ENCODE measurements at places on chromosomes 12 and 14. TPM values are rescaled to one million over a fixed set of nuclear protein-coding genes. Genes with fewer than 3 reads are reported as not detected.

Gene TMEM253
- polyA plus RNA-seq, result 1.0 TPM

Gene EIF2S3B
- 7.3 TPM for polyA plus RNA-seq

Gene OAS3
- 18.4 TPM for polyA plus RNA-seq

Gene HIGD1C
- 0.53 TPM for polyA plus RNA-seq

Gene RNU4-1
- polyA plus RNA-seq, result not detected

Gene RNASE4
- 6.2 TPM for polyA plus RNA-seq

Gene RASAL1
- 0.25 TPM for polyA plus RNA-seq

Gene LBHD2
- polyA plus RNA-seq, result not detected

GRCh38 chr12:67969134-67969802 lies 20.0 kb upstream of the IFNG-AS1 start:
- DNase-seq, result no peak

GRCh38 chr12:52245259-52245961 lies 12.4 kb downstream of the KRT7 start:
- DNase-seq, result no peak

DNA sequence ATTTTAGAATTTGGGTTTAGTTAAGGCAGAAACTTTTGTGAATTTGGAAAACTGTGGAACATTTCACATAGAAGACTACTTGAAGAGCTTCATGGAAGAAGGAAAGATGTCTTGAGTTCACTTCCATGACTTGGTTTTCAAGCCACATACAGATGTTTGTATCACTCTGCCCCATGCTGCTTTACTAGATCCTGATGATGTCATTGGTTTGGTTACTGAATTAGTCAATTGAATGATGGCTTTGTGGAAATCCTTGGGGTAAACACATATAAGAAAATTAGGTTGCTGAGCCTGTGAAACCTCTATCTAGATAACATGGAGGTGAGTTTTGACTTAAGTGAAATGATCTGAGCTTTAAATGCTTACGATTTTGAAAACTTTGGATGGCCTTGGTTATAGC lies 90.6 kb downstream of the LRRK2 start:
- no peak for DNase-seq

GRCh38 chr14:74569806-74570591 lies 42.0 kb downstream of the LTBP2 start:
- DNase-seq, result no peak

DNA sequence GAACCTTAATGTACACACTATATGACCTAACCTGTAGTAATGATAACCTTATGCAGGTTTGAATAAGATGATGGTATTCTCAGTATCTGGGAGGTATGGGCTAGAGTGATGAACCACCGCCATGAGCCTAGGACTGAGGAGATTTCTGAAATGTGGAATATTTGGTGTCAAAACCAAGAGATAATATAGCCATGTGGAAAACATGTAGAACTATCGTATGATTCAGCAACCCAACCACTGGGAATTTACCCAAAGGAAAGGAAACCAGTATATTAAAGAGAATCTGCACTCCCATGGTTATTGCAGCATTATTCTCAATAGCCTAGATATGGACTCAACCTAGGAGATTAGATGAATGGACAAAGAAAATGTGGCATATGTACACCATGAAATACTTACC lies 271.7 kb upstream of the BTG1 start:
- DNase-seq, result no peak

- no peak for DNase-seq
Observed at GRCh38 chr14:35998303-35998702, 172.2 kb downstream of the BRMS1L start.

DNA sequence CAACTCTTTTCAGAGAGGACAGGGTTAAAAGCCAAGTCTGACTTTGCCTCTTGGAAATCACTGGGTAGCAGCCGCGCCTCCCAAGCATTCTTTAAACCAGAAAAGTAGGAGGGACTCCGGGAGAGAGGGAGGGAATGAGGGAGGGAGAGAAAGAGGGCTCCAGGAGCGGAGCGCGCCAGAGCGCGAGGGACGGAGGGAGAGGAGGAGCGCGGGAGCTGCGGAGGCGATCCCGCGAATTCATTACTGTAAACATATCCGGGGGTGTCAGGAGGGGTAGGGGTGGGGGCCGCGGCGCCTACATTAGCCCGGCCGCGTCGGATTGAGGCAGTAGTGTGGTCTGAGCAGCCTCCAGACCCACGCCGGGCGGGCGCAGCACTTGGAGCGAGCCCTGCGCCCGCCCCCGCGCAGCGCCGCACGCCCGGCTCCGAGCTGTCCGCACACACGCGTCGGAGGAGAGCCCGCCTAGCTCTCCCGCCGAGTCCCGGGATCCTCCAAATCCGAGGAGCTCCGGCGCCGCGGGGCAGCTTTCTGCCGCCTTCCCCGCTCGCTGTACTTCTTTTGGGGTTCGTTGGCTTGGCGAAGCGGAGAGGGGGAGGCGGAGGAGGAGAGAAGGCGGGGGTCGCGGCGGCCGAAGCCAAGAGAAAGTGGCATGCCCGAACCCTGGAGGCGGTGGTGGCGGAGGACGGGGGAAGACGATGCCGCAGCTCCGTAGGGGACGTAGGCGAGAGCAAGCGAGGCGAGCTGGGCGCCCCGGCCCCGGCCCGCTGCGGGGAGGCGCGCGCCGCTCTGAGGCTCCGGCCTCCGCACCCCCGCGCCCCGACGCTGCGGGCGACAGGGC lies 3.3 kb downstream of the FLRT2 start:
- DNase-seq, result peak; percentile 86

DNA sequence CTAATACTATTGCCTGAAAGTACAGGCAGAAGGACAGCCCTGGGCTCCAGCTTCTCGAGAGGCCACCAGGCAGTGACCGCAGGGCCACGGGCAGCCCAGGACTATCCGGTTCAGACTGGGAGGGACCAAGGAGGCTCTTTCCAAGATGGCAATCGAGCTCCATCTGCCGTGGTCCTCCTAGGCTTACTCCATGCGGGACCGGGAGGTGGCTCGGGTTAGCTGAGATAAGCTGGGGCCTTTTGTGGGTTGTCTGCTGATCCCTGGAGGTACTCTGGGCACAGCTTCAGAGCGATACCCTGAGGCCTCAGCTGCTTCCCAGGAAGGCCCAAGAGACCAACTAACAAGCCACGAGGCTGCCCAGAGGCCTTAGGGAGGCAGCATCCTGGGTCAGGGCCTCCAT lies 33.1 kb downstream of the SNRNP35 start:
- no peak for DNase-seq
